Cardiac fibroblast (primary cell): ENCODE measurements at places on chromosomes 6 and 20.
A peak's percentile ranks its signal among the peaks of the same experiment; 100 is the strongest.

GRCh38 chr20:49765846-49766541, 46.6 kb upstream of the SLC9A8 start:
- DNase-seq = peak; percentile 93

DNA sequence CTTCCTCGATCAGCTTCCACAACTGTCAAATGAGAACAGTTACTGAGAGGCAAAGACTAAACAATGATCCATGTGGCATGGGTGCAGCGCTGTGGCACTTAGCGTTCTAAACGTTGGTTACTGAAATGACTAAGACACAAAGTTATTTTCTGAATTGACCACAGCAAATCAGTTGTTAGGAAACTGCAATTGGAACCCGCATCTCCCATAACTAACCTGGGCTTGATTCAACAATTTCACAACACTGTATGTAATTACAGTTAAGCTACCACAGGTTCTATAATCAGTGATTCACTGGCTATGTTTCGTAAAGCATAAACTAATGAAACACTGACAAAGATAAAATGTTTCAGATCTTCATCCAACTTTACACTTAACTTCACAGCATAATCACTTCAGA, 12.5 kb downstream of the WDR27 start:
- peak; percentile 65 for DNase-seq

- no peak for DNase-seq
Observed at GRCh38 chr6:90175627-90176538, 120.8 kb downstream of the BACH2 start.

DNA sequence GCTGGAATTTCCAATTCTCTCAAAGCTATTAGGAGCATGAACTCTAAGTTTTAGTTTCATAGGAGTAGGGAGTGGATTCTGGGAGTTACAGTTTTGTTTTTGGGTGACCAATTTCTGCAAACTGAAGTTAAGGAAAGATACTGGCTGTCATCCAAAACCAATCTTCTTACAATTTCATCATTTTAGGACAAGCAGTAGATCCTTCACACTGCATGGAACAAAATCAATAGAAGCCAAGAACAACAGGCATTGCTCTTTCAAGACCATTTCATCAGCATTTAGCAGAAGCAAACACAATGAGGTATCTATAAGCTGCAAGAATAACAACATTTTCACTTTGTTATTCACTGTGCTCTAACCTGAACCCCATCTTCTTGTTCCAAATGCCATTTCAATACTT, 173.0 kb downstream of the GMDS start:
- DNase-seq = peak; percentile 17

- no peak for DNase-seq
Observed at GRCh38 chr6:159809149-159809548, 9.1 kb downstream of the PNLDC1 start.

- no peak for DNase-seq
Observed at GRCh38 chr20:63283397-63284082, 9.4 kb upstream of the COL20A1 start.

DNA sequence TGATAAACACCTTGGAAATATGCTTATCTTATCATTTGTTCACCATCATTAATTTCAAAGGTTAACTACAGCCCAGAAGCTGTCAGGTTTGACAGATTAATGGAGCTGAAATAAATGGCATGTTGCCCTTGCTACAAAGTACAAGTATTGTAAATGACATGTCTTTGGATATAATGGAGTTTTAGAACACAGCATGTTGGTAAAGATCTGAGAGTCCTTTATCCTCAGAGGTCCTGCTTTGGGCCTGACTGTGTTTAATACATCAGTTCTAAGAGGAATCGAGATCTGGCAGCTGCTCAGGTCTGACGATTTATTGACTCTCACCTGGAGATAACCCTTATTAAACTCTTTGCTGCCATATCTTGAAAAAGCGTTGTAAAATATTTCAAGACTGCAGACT, 222.7 kb upstream of the OPRM1 start:
- DNase-seq = no peak

GRCh38 chr6:52512199-52512598, 64.7 kb downstream of the TRAM2 start:
- DNase-seq = peak; percentile 96

- peak; percentile 68 for DNase-seq
Observed at GRCh38 chr6:31042806-31043205, 32.5 kb downstream of the MUC22 start.

- peak; percentile 63 for DNase-seq
Observed at GRCh38 chr20:60057123-60057865, 99.1 kb downstream of the CDH26 start.

GRCh38 chr6:73290435-73290834, 27.4 kb upstream of the KHDC1 start:
- DNase-seq = peak; percentile 44

GRCh38 chr6:169807229-169807628, 55.8 kb downstream of the ERMARD start:
- DNase-seq = no peak

- peak; percentile 8 for DNase-seq
Observed at GRCh38 chr20:20547221-20547875, 165.1 kb downstream of the RALGAPA2 start.

DNA sequence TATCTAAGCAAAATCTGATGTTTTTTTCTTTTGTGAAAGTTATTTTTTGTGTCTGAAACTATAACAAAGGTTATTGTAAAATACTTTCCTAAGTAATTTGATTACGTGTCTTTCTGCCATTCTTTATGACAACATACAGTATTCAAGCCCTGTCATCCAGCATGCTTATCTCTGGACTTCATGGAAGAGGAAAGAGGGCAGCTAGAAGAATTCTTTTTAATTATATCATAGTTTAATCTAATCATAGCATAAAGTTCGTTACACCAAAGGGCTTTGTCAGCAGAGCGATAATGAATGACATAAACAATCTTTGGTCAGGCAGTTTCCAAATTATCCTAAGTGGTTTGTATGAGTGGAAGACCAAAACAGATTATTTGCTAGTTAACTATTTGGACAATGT, 3.5 kb downstream of the ENPP3 start:
- no peak for DNase-seq

DNA sequence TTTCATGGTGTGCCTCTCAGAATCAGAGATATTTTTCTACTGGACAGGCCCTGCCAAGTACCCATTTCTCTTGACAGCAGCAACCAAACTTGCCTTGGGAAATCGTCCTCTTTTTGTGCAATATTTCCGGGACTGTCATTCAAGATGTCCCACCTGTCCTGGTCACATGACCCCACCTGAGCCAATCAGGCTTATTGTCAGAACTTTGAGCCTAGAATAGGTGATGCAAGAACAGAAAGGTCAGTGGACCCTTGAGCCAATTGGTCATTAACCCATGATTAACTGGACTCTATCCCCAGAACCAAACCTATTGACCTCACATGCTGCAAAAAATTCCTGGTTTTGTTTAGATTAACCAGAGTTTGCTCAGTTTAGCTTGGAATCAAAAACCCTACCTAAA, 108.3 kb upstream of the TOP1 start:
- no peak for DNase-seq

DNA sequence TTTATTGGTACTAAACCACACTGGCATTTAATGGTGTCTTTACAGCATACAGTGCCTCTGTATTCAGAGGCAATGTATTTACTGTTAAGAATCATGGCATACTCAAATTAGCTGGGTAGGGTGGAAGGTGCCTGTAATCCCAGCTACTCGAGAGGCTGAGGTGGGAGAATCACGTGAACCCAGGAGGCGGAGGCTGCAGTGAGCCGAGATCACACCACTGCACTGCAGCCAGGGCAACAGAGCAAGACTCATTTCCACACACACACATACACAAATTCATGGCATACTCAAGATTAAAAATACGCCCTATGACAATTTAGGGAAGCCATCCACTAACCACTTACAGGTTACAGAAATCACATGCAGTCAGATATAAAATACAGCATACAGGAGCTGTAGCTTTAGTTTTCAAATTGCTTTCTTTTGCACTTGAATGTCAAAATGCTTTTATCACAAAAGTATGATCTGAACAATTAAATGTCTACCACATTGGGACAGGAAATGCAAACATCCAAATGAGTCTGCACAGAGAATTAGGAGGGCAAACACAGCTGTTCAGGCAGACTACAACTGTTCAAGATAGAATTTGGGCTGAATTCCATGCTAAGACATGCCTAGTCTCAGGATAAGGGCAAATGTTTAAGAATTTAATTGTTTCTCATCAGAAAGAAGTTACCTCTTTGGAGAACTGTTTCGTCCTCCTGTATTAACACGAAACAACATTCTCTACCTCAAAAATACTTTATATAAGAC, 36.4 kb downstream of the CSNK2A1 start:
- no peak for DNase-seq

- DNase-seq = no peak
Observed at GRCh38 chr6:39114388-39114703, 640 bp downstream of the SAYSD1 start.

- peak; percentile 38 for DNase-seq
Observed at GRCh38 chr6:13496513-13497190, 9.3 kb upstream of the GFOD1 start.

DNA sequence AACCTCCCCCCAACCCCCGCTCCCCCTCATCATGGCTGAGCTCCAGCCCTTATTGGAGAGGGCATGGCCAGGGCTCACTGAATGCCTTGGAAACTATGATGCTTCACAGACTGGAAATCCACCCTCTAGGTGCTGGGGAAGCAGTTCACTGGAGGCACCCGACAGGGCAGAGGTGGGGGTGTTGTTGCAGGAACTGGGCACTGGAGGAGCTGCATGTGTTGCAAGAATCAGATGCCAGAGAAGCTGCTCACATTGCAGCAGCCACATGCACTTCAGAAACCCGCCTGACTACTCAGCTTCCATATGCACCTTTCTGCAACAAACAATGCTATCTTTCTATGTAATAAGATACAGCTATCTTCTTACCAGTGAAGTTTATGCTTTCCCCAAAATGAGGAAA, 7.9 kb upstream of the TBPL1 start:
- peak; percentile 13 for DNase-seq

DNA sequence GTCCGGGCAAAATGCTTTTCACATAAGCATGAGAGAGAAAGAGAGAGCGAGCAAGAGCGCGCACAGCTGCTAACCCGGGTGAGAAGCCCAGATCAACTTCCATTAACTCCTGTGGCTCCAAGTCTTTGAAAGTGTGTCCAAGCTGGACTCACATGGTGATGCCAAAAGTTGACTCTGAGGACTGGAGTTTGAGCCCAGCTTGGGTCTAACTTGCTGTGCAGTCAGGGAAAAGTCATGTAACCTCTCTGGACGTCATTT, 357.2 kb upstream of the SULF2 start:
- DNase-seq = no peak

DNA sequence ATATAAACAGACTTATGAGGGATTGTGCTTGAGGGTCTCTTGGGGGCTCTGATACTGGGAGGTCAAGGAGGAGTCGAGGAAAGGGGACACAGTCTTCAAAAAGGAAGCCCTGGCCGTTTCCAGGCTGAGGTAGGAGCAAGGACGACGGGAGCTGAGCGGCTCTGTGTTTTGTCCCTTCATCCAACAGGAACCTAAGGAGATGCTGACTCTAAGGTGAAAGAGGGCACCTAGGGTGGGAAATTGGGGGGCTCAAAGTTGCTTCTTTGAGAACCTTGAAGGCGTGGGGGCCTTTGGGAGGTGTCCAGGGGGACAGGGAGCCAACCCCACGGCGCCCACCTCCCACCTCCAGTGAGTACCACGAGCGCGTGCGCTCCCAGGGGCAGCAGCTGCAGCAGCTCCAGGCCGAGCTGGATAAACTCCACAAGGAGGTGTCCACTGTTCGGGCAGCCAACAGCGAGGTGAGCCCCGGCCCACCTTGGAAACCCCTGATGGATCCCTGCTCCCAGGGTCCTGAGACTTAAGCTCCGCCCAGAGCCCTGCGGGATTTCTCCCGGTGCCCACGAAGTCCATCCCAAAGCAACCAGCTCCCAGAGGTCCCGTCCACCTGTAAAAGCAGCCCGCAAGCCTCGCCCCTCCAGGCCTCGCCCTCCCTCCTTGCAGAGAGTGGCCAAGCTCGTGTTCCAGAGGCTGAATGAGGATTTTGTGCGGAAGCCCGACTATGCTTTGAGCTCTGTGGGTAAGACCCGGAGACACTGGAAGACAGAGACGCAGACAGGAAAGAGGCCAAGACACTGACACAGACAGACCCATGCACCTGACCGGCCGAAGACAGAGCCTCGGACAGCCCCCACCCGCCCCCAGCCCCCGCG, 2.9 kb downstream of the SPAG4 start:
- peak; percentile 46 for DNase-seq

- DNase-seq = peak; percentile 28
Observed at GRCh38 chr20:44033344-44033743, 118.7 kb downstream of the TOX2 start.

GRCh38 chr6:39426073-39426456, 103.6 kb upstream of the KCNK16 start:
- peak; percentile 93 for DNase-seq

GRCh38 chr6:80464901-80465300, 358.4 kb downstream of the BCKDHB start:
- DNase-seq = no peak

- DNase-seq = peak; percentile 86
Observed at GRCh38 chr6:19812512-19813119, 24.6 kb upstream of the ID4 start.
